ENCODE measurements at places on chromosomes 6 and 20.

DNA sequence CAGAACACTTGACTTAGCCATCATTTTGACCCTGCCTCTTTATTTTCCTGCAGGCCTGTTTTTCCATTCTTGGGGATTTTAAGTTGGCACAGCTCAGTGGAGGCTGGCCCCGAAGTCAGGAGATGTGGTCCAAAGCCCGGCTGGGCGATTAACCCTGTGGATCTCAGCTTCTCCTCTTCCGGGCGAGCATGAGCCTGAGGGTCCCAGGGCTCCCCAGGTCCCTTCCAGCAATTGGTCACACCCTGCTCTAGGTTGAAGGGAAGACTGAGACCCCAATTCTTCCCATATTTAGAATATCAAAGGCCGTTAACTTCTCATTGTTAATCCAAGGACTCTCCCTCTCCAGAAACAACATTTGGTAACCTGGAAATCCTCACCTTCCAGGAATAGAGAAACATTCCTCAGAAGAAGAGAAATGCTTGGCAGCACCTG, 2.3 kb downstream of the THBS2 start:
- no peak for DNase-seq

GRCh38 chr6:98847779-98848538, 13.6 kb downstream of the POU3F2 start:
- DNase-seq: no peak

GRCh38 chr6:27894839-27895762, 17.1 kb downstream of the OR2B2 start:
- DNase-seq: no peak

GRCh38 chr20:47972916-47973309, 187.6 kb upstream of the SULF2 start:
- DNase-seq: no peak

GRCh38 chr20:44600758-44601201, 18.4 kb downstream of the PKIG start:
- DNase-seq: no peak

DNA sequence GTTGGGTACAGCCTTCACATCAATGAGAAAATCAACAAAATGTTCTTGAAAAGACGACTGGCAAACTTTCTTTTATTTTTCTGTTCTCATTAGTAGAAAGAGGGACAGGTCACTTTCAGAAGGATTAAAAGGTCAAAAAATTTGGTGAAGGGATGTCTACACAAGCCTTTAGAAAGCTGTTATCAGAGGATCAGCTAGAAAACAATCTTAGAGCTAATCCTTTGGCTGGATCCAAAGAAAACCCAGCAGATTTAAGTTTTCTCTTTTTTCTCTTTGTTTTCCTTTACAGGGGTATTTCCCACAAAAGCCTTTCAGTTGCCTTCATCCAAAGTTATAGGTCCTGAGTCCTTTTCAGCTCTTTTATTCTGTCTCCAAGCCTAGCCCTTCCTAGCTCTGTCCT, 57.3 kb upstream of the EDN1 start:
- no peak for DNase-seq

DNA sequence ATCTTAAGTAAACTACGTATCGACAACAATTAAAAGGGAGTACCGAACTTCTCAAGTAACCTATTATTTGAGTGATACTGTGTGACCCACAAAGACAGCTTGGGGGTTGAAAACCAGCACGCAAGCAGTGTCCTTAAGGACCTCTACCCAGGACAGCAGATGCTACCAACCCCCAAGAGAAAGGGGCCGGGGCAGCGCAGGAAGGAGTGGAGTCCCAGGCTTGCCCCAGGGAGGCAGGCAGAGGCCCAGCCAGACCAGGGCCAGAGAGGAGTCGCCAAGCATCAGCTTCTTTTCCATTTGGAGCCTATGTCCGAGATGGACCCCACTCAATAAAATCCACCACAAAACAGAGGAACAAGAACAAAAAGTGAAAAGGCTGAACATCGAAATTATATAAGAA, 11.9 kb downstream of the DIDO1 start:
- no peak for DNase-seq

DNA sequence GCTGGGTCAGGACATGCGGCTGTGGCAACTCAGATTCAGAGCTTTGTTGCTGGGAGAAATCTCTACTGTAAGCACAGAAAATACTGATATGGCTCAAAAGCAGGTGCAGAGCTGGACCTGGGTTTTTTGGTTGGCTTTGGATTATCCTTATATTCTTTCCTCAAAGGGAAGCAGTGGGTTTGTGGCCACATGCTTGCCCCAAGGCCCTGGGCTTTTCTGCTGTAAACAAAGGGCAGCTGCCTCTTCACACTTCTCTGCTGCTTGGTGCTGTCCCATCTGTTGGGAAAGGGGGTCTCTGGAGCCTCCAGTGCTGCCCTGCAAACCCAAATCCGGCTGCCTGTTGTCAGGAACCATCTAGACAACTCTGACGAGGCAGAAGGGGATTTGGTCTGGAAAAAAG, 52.4 kb downstream of the ANKRD6 start:
- no peak for DNase-seq

- DNase-seq: no peak
Observed at GRCh38 chr20:21901470-21902275, 196.2 kb downstream of the PAX1 start.

DNA sequence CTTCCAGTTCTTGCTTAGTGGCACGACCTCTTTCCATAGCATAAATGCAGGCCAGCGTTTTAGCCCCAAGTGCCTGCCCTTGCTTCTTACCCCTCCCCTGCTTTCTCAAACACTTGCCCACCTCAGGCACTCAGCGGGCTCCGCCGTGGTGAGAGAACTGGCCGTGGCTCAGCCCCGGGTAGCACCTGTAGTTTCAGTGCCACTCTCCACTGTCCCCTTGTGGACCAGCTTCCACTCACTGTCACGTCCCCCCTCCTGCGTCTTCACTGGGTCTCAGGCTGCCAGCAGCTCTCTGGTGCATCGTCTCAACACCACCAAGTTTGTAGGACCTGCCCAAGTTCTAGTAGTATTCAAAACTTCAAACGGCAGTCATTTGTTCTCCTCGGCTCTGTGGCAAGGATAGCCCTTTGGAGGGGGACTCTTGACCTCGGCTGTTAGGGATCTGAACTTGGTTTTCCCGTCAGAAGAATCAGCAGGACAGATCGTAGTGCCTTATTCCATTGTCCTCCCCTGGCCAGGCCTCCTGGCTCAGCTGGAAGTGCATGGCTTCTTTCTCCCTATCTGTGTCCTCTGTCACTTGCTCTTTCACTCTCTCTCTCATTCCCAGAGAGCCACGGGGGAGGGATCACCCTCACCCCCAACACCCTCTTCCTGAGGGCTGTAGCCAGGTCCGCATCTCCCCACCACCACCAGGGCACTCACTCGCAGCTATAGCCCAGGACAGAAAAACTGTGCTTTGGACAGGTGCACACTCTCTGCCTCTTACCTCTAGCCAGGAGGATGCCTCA, 44.6 kb downstream of the STK35 start:
- DNase-seq: no peak

DNA sequence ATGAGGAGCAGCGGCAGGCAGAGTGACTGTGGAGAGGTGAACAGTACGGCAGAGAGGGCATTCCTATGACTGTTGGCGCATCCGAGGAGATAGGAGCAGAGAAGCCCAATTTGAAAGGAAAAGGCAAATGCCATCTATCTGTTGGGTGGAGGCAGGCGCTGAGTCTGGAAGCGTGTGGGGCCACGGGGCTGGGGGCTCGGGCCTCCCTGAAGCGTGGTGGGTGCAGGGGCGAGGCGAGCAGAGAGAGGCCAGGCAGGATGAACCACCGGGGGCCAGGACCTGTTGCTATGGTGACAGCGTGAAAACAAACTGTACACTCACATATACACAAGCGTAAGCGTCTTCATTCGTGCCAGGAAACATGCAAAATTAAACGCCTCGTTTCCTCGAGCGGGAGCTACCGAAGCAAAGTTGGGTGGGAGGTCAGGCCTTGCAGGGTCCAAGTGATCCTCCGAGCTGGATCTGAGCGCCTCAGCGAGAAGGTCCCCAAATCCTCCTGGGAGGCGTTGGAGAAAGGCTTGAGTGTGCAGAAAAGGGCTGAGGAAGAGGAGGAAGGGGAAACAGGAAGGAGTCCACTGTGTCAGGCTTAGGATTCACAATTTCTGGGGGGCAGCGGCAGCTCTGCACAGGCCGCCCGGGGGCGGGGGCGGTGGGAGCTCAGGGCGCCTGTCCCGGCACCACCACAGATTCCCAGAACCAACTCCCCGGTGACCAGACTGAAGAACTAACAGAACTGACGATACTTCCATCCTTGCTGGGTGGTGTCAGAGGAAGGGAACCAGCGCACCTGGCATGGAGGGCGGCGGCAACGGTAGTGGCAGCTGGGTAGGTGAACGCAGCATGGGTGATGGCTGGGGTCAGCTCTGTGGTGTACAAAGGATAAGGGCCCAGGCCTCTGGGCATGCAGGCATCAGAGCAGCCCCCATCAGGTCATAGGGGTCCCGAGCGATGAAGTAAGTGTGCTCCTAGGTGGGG, 68.2 kb downstream of the KHDC1L start:
- DNase-seq: no peak

Data from stimulated activated CD4-positive, alpha-beta T cell treated with anti-CD3 and anti-CD28 coated beads, Interleukin-1b, Interleukin-23, amount 100 ng/mL, for 24 hours (primary cell).